H1 (cell line): ENCODE measurements at places on chromosomes 16 and 17. TPM values are rescaled to one million over a fixed set of nuclear protein-coding genes. Genes with fewer than 3 reads are reported as not detected.

DNA sequence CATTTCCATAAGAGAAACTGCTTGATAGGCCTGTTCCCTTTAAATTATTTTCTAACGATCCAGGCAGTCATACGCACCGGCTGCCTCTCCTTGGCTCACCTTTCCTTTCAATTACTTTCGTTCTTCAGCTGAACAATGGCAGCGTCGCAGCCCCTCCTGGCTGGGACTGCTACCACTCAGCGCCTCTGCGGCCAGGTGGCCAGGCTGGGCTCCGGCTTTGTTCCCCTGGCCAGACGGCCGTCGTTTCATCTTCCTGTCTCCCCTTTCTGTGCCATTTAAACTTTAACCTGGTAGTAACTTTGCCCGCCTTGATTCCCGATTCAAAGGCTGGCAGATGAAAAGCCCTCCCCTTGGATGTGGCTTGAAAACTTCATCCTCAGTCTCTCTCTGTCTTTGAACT is 79.0 kb downstream of the C16orf78 start:
- DNase-seq = no peak

GRCh38 chr17:5800646-5801045 is 216.3 kb upstream of the NLRP1 start:
- no peak for DNase-seq

- no peak for DNase-seq
Observed at GRCh38 chr16:78476615-78477014, 377.2 kb downstream of the WWOX start.

DNA sequence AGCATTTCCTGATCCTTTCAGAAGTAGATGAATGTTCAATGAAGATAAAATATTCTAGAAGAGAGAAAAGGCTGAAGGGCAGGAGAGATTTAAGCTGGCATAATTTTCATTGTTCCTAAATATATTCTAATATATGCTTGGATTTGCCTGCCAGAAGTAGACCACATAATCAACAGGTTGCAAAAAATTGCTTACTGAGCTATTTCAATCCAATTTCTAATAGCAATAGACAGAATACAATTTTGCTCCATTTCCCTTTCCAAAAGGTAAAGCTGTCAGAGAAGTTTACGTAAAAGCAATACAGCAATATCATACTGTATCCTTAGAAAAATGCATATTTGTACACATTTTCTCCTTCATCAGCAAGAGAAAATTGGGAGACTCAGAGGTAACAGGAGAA is 237.3 kb downstream of the PMP22 start:
- DNase-seq = no peak

- DNase-seq = no peak
Observed at GRCh38 chr17:75590849-75591721, 3.5 kb downstream of the MYO15B start.

DNA sequence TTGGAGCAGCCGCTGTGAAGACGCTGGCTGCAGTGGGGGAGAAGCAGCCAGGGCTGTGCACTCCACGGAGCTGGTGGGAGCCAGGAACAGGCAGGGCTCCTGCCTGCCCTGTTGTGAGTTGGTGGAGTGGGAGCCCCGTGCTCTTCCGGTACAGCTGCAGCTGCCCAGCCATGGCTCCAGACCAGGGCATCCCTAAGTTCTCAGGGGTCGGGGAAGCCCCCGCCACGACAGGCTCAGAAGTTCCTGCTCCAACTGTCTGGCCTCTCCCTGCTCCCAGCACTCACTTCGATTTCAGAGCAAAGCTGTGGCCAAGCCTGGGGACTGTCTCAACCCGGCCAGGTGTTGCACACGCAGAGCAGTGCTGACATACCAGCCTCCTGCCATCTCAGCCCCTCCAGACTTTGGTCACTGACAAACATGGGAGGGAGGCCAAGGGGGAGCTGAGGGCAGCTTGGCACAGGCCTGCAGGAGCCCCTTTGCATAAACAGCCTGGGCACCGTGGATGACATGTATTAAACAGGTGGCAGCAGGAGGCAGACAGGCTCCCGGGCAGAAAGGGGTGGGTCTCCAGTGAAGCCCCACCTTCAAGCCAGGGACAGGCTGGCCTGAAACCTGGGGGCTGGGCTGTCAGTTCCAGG is 13.9 kb upstream of the KDM8 start:
- DNase-seq = peak; percentile 52

Gene LHX1
- total RNA-seq = 0.93 and 1.5 TPM in 2 replicates

Gene IGFALS
- total RNA-seq = not detected in 2 replicates
